Mesothelial cell of epicardium (in vitro differentiated cells): ENCODE measurements at places on chromosomes 2 and 18.
A peak's percentile ranks its signal among the peaks of the same experiment; 100 is the strongest.

- no peaks in the 10 kb centered on the region for H3K27me3 ChIP-seq
- no peak overlapping the region for H3K4me3 ChIP-seq
- H3K27ac ChIP-seq, result no peak overlapping the region
- H3K36me3 ChIP-seq, result peaks cover 15% of the 10 kb centered on the region
Observed at GRCh38 chr2:219466816-219467735, 31.6 kb upstream of the GMPPA start.

DNA sequence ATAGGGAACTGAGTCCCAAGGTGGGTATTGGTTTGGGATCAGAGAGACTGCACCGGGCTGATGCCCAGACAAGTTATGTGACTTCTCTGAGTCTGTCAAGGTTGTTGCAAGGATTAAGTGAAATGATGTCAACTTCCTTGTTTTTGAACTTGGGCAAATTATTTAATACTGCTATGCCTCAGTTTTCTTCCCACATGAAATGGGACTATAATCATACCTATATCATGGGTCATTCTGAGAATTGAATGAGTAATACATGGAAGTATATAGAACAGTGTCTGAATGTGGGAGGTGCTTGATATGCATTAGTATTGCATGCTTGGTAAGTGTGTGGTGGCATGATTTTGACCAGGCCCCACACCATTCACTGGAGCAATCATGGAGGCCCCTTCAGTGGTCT lies 99.0 kb downstream of the PRKCE start:
- peaks cover 3% of the 10 kb centered on the region for H3K36me3 ChIP-seq
- no peak overlapping the region for H3K27ac ChIP-seq
- DNase-seq, result no peak
- H3K4me3 ChIP-seq, result no peak overlapping the region
- peaks cover 20% of the 10 kb centered on the region for H3K4me1 ChIP-seq

DNA sequence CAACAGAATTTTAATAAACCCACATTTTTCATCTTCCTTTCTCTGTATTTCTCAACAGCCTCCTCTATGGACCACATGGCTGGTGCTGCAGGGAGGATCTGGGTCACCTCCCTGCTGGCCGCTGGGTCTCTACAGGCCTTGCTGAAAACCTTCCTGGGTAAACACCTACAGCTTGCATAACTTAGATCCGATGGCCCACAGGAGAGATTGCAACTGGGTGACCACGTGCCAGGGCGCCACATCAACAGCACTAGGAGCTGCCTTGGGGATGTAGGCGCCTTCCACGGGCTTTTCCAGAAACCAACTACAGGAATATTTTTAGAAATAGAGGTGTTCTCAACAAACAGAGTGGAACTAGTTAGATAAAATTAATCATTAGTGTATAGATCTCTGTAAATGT lies 19.4 kb downstream of the TMEM18 start:
- no peaks in the 10 kb centered on the region for H3K36me3 ChIP-seq
- no peak for DNase-seq
- no peaks in the 10 kb centered on the region for H3K4me1 ChIP-seq
- no peak overlapping the region for H3K27ac ChIP-seq

DNA sequence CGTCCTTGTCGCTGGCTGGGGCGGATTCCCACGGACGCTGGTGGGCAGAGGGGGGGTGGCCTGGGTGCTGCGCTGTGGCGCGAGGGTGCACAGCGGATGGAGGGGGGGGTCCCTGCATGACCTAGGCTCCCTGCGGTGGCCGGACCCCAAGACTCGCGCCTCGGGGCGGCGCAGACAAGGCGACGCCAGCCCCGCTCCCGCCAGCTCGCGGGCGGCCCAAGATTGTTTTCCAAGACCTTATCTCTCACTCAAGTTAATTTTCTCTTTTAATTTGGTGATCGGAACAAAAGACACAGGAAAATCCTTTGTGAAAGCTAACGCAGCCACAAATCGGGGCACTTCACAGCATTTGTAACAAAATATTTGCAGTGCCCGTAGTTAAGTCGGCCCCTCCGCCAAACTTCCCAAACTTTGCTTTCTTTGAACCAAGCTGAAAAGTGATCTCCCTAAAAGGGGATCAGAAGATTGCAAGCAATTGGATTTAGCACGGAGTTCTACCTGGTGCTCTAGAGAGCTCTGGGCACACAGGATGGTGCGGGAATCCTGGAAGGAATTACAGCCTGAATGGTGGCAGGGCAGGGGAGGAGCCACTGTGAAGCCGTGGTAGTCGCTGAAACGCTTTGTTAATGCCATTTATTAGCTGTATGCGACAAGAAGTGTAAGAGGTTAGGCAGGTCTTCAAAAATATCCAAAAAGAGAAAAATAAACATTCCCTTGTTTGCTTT lies 4.8 kb upstream of the ID2 start:
- no peak for DNase-seq
- peak overlapping the region; percentile 100 for H3K27ac ChIP-seq
- H3K4me1 ChIP-seq, result peaks cover 42% of the 10 kb centered on the region
- no peaks in the 10 kb centered on the region for H3K27me3 ChIP-seq
- peaks cover 13% of the 10 kb centered on the region for H3K36me3 ChIP-seq
- H3K4me3 ChIP-seq, result peak overlapping the region; percentile 74

DNA sequence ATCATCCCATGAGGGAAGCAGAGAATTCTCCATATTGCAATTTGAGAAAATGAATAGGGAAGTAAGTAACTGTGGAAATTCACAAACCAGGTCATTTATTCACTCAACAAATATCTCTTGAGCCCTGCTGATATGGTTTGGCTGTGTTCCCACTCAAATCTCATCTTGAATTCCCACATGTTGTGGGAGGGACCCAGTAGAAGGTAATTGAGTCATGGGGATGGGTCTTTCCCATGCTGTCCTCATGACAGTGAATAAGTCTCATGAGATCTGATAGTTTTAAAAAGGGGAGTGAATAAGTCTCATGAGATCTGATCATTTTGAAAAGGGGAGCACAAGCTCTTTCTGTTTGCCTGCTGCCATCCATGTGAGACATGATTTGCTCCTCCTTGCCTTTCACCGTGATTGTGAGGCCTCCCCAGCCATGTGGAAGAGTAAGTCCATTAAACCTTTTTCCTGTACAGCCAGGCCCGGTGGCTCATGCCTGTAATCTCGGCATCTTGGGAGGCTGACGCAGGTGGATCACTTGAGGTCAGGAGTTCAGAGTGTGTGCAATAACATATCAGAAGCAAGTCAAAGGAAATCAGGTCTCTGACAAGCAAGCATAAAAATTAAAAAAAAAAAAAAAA lies 193.2 kb downstream of the NDUFA10 start:
- peak; percentile 14 for DNase-seq
- no peak overlapping the region for H3K4me3 ChIP-seq
- no peak overlapping the region for H3K27ac ChIP-seq
- H3K4me1 ChIP-seq, result peaks cover 12% of the 10 kb centered on the region
- H3K27me3 ChIP-seq, result peaks cover 17% of the 10 kb centered on the region

- no peaks in the 10 kb centered on the region for H3K27me3 ChIP-seq
- H3K4me1 ChIP-seq, result peaks cover 14% of the 10 kb centered on the region
- no peak for DNase-seq
- no peak overlapping the region for H3K27ac ChIP-seq
- H3K4me3 ChIP-seq, result no peak overlapping the region
Observed at GRCh38 chr2:75142081-75142480, 57.2 kb downstream of the TACR1 start.

- no peaks in the 10 kb centered on the region for H3K36me3 ChIP-seq
- H3K4me1 ChIP-seq, result no peaks in the 10 kb centered on the region
- peaks cover 5% of the 10 kb centered on the region for H3K27me3 ChIP-seq
- no peak for DNase-seq
Observed at GRCh38 chr2:162623888-162624287, 214.7 kb downstream of the KCNH7 start.

GRCh38 chr2:65835975-65836549 lies 403.7 kb upstream of the SPRED2 start:
- no peak for DNase-seq
- H3K4me1 ChIP-seq, result peaks cover 9% of the 10 kb centered on the region
- H3K27ac ChIP-seq, result no peak overlapping the region
- no peaks in the 10 kb centered on the region for H3K36me3 ChIP-seq

DNA sequence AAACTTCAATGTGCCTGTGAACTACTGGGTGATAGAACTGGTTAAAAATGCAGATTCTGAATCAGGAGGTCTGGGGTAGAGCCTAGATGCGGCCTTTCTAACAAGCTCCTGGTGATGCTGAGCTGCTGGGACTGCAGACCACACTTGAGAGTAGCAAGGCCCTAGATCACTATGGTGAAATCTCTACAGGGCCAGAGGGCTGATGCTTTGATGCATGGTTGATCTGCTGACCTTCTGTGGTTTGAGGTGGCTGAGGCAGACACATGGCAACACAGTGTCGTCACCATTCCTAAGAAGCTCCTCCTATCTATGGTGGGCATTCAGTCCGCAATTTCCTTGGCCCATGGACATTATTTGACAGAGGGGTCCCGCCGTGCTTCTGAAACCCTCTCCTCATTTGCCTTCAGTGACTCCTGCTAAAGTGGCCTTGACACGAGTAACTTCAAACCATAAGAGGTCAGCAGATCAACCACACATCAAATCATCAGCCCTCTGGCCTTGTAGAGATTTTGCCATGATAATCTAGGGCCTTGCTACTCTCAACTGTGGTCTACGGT lies 19.8 kb downstream of the CCDC68 start:
- no peak for DNase-seq
- no peaks in the 10 kb centered on the region for H3K4me1 ChIP-seq
- H3K27ac ChIP-seq, result no peak overlapping the region
- no peaks in the 10 kb centered on the region for H3K36me3 ChIP-seq

DNA sequence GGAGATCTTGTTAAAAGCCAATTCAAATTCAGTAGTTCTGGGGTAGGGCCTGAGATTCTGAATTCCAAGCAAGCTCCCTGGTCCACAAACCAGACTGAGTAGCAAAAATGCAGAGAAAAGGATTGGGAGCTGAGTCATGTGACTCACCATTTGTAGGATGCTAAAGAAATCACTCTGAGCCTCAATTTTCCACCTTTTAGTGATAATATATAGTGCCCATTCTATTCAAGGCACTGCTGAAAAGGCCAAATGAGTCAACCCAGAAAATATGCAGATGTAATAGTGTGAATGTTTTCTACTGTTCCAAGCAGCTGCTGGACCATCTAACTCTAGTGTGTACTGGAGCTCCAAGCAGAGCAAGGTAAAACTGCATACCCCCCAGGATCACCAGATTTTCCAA lies 47.2 kb downstream of the SLC14A2 start:
- H3K27me3 ChIP-seq, result peaks cover 1% of the 10 kb centered on the region
- H3K4me3 ChIP-seq, result no peak overlapping the region
- no peak for DNase-seq
- peaks cover 13% of the 10 kb centered on the region for H3K4me1 ChIP-seq

- no peaks in the 10 kb centered on the region for H3K36me3 ChIP-seq
- peaks cover 28% of the 10 kb centered on the region for H3K4me1 ChIP-seq
- H3K27ac ChIP-seq, result no peak overlapping the region
- no peaks in the 10 kb centered on the region for H3K27me3 ChIP-seq
- DNase-seq, result no peak
Observed at GRCh38 chr2:30414961-30415360, 32.1 kb upstream of the LCLAT1 start.

DNA sequence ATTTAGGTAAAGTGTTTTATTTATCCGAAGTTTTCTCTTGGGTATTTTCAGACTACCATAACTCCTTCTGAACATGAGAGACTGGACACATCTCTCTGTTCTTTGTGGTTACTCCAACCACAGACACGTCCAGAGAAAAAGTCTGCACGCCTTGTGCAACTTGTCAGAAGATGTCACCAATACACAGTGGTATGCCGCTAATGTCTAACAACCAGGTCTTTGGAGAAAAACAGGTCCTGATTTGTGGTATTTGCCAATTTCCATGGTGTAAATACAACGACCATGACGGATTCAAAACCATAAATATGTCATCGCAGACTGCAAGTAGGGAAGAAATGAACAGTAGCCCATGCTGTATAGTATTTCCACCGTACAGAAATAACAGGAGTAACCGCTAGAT lies 620.6 kb upstream of the ID2 start:
- H3K4me1 ChIP-seq, result no peaks in the 10 kb centered on the region
- no peak overlapping the region for H3K4me3 ChIP-seq
- no peaks in the 10 kb centered on the region for H3K27me3 ChIP-seq
- no peak for DNase-seq
- H3K36me3 ChIP-seq, result peaks cover 3% of the 10 kb centered on the region

- H3K4me3 ChIP-seq, result no peak overlapping the region
- no peaks in the 10 kb centered on the region for H3K27me3 ChIP-seq
- no peaks in the 10 kb centered on the region for H3K4me1 ChIP-seq
- H3K27ac ChIP-seq, result no peak overlapping the region
Observed at GRCh38 chr2:197358931-197359330, 48.4 kb upstream of the ANKRD44 start.

DNA sequence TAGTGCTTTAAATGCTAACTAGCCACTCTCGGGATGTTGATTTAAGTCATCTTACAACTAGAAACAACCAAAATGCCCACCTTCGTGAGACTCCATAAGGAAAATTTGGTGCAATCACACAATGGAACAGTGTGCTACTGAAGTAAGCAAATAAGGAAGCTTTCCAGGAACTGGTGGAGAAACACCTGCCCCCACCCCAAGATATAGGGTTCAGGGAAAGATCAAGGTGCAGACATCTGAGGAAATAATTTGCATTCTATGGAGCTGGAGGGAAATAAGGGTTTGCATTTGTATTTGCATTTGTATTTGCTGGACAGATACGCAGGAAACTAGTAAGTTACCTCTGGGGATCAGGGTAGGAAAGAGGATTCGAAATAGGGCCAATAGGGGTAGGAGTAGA lies 90.9 kb downstream of the ACAA2 start:
- H3K4me1 ChIP-seq, result peaks cover 32% of the 10 kb centered on the region
- H3K27me3 ChIP-seq, result no peaks in the 10 kb centered on the region
- no peak for DNase-seq
- no peak overlapping the region for H3K27ac ChIP-seq

- H3K27ac ChIP-seq, result peak overlapping the region; percentile 21
- peaks cover 51% of the 10 kb centered on the region for H3K36me3 ChIP-seq
Observed at GRCh38 chr2:151459358-151459757, 49.7 kb downstream of the RIF1 start.

DNA sequence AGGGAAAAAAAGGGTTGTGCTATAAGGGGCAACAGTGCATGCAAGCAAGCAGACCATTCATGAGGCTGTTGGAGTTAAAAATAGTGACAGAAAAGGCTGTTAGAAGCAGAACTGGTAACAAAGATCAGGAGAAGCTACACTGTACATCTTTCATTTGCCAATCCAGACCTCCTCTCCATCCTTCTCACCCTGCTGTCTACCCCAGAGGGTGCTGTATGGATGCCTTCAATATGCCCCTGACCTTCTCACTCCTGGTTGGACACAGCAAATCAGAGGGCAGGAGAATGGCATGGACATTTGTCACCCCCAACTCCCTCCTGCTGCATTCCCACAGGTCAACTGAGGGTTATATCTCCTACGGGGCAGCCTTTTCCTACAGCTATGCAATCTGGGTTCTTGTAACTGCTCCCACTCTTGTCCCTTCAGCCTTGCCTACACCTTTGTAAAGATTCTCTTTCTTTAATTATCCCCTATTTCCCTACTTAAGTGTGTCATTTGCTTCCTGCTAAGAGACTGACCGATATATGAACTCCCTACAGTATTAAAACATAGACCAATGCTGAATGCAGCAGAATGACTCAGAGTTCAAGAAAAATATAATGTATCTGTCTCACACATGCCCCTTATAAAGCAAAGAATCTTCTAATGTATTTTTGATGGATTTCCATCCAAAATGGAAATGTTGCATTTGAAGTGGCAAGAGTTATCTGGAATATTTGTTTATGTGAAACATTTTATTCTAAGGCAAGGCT lies 169.2 kb upstream of the NCKAP5 start:
- no peak overlapping the region for H3K27ac ChIP-seq
- peaks cover 7% of the 10 kb centered on the region for H3K27me3 ChIP-seq
- no peak for DNase-seq
- H3K36me3 ChIP-seq, result no peaks in the 10 kb centered on the region
- no peaks in the 10 kb centered on the region for H3K4me1 ChIP-seq

- H3K27me3 ChIP-seq, result peaks cover 11% of the 10 kb centered on the region
- H3K36me3 ChIP-seq, result no peaks in the 10 kb centered on the region
- no peak overlapping the region for H3K4me3 ChIP-seq
- H3K27ac ChIP-seq, result no peak overlapping the region
Observed at GRCh38 chr18:60684843-60685513, 312.4 kb upstream of the MC4R start.
